ENCODE measurements at places on chromosomes 1 and 21.

DNA sequence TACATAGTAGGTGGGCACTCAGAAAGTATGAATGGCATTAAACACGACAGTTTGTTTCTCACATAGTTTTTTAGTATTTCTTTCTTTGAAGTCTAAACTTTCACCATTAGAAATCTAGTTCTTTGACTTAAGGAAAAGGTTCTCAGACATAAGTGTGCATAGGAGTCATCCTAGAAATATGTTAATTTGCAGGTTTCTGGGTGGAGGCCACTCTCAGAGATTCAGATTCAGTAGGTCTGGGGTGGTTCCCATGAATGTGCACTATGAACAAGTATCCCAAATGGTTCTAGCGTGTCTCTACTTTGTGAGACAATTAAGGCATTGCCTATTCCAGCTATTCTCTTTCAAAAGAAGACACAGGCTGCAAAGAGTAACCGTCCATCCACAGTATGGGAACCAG lies 119.3 kb downstream of the NGF start:
- DNase-seq = no peak

DNA sequence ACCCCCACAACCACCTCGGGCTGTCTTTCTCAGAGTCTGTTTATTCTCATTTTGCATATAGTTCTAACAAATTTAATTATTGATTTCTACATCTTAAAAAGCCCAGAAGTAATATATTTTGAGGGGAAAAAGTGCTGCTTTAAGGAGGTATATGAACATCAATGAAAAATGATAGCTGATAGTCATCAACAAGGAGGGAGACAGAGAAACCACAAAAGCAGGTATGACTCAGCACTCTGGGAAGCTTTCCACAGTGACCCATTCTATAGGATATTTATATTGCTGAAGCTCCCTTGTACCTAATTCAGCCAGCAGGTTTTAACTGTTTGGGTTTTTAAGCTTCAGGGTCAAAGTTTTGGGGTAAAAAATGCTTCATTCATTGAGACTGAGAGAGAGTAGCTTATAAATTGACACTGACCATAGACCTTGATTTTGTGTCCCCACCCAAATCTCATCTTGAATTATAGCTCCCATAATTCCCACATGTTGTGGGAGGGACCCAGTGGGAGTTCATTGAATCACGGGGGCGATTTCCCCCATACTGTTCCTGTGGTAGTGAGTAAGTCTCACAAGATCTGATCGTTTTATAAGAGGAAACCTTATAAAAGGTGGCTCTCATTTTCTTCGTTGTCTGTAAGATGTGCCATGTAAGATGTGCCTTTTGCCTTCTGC lies 27.4 kb downstream of the VANGL1 start:
- DNase-seq = no peak

- DNase-seq = no peak
Observed at GRCh38 chr1:228986093-228986904, 251.0 kb downstream of the RHOU start.

GRCh38 chr1:236480758-236481436 lies 42.9 kb upstream of the LGALS8 start:
- DNase-seq = no peak

DNA sequence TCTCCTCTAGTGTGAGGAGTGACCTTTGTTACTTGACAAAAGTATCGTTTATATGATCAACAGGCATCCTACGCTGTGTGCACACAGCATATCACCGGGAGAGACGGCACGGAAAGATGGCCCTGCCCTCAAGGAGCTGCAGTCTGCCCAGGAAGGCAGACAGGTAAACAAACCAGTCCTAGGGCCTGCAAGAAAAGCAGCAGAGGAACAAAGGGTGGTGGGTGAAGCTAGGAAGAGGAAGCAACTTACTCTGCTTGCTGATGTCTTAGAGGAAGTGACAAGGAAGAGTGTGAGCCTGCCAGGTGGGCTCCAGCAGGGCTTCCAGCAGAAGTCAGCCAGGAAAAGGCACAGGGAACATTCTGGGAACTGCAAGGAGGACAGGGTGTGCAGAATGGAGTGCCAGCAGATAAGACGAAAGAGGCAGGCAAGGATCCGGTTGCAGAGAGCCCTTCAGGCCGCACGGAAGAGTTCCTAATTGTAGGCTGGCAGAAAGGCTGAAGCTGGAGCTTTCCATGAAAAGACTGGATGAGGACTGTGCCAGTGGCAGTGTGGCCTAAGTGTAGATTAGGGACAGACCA lies 106.7 kb downstream of the SLC45A1 start:
- no peak for DNase-seq

DNA sequence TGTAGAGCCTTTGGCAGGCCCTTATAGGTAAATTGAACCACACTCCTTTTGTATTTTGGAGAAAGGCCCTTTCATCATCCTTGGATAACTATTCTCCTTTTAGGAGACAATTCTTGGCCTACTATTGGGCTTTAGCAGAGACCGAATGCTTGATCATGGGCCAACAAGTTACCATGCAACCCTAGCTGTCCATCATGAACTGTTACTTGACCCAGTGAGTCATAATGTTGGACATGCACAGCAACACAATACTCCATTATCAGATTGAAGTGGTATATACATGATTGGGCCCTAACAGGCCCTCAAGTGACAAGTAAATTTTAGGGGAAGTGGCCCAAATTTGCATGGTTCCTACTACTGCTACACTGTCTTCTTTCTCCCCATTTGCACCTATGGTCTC lies 84.4 kb downstream of the CATSPERE start:
- DNase-seq = no peak

GRCh38 chr1:66860529-66860928 lies 59.5 kb upstream of the INSL5 start:
- no peak for DNase-seq

- no peak for DNase-seq
Observed at GRCh38 chr1:1752190-1752589, 26.1 kb downstream of the NADK start.

- no peak for DNase-seq
Observed at GRCh38 chr1:154410185-154410827, 5.2 kb downstream of the IL6R start.

All from NK-92 treated with Interleukin-12 subunit alpha and Interleukin-12 subunit beta, amount 100 ng/mL, for 24 hours (cell line).